ENCODE measurements at places on chromosomes 7 and 10.

DNA sequence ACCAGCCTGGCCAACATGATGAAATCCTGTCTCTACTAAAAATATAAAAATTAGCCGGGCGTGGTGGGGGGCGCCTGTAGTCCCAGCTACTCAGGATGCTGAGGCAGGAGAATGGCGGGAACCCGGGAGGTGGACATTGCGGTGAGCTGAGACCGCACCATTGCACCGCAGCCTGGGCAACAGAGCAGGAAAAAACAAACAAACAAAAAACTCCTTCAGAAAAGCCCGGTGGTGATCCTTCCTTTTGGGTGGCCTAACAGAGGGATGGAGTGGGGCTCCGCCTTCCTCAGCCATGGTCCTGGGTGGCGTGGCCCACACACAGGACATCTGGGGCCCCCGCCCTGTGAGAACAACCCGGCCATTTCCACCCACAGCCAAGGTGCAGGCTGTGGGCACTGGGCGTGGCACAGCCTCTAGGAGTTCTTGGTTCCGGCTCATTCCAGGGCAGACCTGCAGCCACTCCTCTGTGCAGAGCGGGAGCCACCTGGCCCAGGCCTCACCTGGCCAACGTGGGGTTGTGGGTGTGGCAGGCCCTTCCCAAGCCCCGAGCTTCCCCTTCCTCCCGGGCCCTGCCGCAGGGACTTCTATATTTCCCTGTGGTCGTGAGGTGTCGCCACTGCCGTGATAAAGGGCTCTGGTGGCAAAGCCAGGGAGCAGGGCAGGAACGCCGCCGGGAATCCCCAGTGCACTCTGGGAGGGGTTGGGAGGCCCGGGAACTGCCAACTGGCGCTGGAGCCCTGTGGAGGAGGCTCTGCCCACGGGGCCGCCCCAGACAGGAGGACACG is 37.6 kb downstream of the GET4 start:
- no peak for DNase-seq

GRCh38 chr10:71547876-71548846 is 151.4 kb downstream of the CDH23 start:
- DNase-seq, result peak; percentile 47

- DNase-seq, result no peak
These were observed 15.5 kb downstream of the AGAP3 start for GRCh38 chr7:151101621-151102396.

GRCh38 chr7:28874001-28874400 is 84.1 kb downstream of the TRIL start:
- DNase-seq, result no peak

- DNase-seq, result no peak
These were observed 44.1 kb upstream of the CNPY1 start for GRCh38 chr7:155590215-155591018.

GRCh38 chr7:104929921-104930320 is 84.1 kb upstream of the KMT2E start:
- no peak for DNase-seq

DNA sequence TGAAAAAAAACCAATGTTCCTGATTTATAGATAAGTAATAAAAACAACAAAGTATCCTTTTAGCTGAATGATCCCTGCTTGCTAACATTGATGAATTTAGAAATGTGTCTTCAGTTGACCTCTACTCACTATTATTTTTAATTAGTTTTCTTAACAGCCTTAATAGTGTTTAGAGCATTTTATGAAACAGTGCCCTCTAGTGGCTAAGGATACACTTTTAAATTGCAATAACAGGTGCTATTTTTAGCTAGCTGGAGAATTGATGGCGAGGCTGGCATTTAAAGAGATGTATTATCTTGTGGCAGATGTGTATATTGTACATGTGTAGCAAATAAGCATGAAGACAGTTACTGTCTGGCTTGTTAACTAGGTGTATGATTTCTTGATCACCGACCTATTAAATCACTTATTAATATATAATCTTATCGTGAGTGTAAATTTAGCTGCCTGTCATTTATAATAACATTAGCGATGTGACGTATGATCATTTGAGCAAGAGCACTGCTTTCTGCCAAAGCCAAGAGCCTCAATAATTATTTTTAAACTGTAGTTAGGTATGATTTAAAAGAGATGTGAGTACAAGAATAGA is 451.9 kb downstream of the DPP6 start:
- DNase-seq, result peak; percentile 12

- no peak for DNase-seq
These were observed 12.8 kb downstream of the NRAP start for GRCh38 chr10:113651021-113651420.
